ENCODE measurements at places on chromosomes 2 and 18. TPM values are rescaled to one million over a fixed set of nuclear protein-coding genes. Genes with fewer than 3 reads are reported as not detected.
A peak's percentile ranks its signal among the peaks of the same experiment; 100 is the strongest.

GRCh38 chr2:191376981-191377629, 131.9 kb downstream of the MYO1B start:
- peak; percentile 87 for DNase-seq

- DNase-seq, result no peak
Measured at GRCh38 chr2:135694711-135695110, 46.9 kb upstream of the UBXN4 start.

GRCh38 chr2:69545477-69545932, 98.0 kb downstream of the AAK1 start:
- DNase-seq, result no peak

- DNase-seq, result peak; percentile 8
Measured at GRCh38 chr18:72086421-72086820, 457.7 kb downstream of the CBLN2 start.

DNA sequence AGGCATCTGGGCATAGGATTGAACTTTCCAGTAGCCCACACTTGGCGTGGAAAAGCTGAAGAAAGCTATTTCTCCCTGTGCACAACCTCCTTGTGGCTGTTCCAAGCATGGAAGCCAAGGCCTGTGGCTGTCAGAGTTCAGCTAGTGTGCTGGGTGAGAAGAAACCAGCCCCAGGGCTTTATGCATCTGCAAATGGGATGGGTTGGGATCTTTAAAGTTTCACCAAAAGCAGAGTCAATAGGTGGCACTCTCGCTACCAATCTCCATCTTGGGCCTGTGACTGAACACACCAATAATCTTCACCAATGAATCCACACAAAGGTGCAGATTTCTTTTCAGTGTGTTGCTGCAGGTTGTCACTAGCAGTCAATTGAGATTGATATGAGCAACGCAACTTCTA, 542.8 kb downstream of the NRXN1 start:
- no peak for DNase-seq

GRCh38 chr2:66576311-66576560, 141.3 kb downstream of the MEIS1 start:
- no peak for DNase-seq

DNA sequence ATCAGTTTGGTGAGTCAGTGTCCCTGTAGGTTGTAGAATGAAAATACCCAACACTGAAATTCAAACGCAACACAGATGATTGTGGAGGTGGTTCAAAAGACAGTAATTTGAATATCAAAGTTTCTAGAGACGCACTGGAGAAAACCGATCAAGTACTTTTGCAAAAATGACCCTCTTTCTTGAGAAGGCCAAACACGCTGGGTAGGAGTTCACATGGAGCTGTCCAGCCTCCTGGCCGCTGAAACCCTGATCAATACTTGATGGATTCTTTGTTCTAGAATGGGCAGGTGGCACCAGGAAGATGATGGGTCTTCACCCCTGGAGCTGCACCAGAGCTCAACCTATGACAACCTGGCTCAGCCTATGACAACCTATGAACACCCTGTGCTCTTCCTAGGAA, 39.7 kb upstream of the UBE2F start:
- DNase-seq, result no peak

DNA sequence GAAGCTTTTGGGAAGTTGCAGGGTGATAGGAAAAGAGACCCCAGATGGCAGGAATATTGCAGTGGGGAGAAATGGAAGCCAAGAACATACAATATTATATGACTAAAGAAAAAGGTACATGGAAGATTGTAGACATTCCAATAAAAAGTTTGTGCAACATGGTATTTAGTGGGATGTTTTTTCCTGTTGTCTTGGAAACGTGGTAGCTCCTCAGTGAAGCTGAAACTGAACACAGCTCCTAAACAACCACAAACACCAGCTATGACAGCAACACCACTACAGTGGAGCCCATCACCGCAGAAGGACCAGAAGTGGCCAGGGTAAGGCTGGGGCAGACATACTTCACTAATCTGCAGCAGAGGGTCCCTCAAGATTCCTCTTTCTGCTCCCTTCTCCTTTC, 246.8 kb downstream of the CDH20 start:
- DNase-seq, result no peak

- DNase-seq, result no peak
Measured at GRCh38 chr2:181904022-181904632, 12.6 kb downstream of the ITPRID2 start.

- DNase-seq, result peak; percentile 42
Measured at GRCh38 chr2:33457556-33458247, 18.7 kb upstream of the RASGRP3 start.

DNA sequence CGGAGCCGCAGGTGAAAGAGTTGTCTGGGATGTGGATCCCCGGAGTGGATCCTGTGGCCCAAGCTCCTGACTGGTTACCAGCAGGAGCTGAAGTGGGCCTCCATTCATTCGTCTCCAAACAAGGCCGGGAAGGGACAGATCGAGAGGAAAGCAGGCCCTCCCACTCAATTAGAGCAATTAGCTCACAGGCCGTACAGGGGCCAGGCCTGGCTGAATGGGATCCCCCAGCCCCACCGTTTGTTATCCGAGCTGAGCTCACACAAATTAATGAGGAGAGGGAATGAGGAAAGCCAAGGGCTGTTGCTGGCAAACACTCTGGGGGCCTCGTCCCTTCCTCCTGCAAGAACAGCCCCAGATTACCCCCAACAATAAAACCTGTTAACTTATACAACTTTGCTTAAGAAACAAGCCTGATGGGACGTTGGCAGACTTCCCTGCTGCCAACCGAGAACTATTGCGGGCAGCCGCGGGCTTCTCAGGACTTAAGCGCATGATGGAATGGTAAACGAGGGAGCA, 338.0 kb downstream of the BCL11A start:
- DNase-seq, result no peak

DNA sequence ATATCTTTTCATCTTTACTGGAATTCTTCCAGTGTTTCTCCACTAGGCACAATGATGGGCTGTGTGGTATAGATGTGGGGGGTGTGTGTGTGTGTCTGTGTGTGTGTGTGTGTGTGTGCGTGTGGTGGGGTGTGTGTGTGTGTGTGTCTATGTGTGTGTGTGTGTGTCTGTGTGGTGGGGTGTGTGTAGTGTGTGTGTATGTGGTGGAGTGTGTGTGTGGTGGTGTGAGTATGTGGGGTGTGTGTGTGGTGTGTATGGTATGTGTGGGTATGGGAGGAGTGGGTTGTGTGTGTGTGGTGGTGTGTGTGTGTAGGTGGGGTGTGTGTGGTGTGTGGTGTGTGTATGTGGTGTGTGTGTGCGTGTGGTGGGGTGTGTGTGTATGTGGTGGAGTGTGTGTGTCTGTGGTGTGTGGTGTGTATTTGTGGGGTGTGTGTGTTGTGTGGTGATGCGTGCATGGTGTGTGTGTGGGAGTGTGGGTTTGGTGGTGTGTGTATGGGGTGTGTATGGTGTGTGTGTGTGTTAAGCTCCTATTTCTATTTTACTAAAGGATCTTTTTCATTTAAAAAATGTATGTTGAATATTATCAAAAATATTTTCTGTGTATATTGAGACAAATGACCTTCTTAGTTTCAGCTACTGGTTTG, 84.2 kb downstream of the IRS1 start:
- no peak for DNase-seq

GRCh38 chr18:33612632-33613031, 34.6 kb downstream of the ASXL3 start:
- no peak for DNase-seq

DNA sequence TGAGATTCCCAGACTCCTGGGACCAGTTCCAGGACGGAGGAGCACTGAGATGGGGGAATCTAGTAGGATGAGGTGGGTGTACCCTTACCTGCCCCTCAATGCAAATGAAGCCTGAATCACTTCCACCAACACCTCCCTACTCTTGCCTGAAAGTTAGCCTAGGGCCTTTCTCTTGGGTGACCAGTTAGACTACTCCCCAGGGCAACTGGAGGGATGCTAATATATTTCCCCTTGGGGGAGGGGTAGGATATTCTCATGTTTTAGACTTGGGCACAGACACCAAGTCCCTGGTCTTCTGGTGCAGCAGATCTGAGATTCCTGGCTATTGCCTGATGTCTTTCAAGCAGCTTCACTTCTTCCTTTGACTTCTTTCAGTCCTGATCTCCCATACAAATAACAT, 334.5 kb downstream of the ALK start:
- DNase-seq, result no peak

SIGLEC15 gene
- polyA plus RNA-seq, result 2.0 TPM

USP37 gene
- 9.0 TPM for polyA plus RNA-seq

CDKL4 gene
- polyA plus RNA-seq, result 0.10 TPM

NAT8 gene
- 0.46 TPM for polyA plus RNA-seq

TMEM178A gene
- polyA plus RNA-seq, result 7.3 TPM

HRH4 gene
- polyA plus RNA-seq, result 0.19 TPM

DPP10 gene
- polyA plus RNA-seq, result 17.3 TPM

RAX gene
- polyA plus RNA-seq, result not detected

Measured in large intestine (tissue), 12 donors.